ENCODE measurements at places on chromosomes 2 and 18. TPM values are rescaled to one million over a fixed set of nuclear protein-coding genes. Genes with fewer than 3 reads are reported as not detected.

DNA sequence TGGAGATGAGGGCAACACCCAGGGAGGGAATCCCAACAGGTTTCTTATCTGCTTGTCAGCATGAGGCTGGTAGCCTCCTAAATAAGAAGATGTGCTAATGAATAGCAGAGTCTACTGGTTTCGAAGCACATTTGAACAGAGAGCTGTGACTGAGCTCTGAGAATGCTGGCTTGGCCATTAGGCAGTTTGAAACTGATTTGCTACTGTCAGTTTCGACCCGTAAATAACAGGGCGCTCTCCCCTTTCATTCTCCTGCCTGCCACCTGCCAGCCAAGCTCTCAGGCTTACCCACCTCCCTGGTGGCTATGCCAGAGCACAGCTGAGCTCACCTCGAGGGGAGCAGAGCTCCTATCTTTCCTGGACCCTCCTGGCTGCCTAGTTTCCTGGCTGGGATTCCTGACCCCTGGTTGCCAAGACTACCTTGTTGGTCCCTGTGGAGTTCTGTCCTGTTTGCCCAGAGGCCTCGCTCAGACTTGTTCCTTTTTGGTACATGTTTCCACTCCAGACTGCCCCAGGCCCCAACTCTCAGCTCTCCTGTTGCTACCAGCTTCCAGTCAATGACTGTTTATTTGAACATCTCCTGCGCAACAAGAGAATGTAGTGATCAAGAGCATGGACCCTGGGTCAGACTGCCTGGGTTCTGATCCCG, 102.3 kb upstream of the ALPP start:
- H3K4me1 ChIP-seq = peaks cover 18% of the 10 kb centered on the region
- no peak overlapping the region for H3K4me3 ChIP-seq
- H3K27ac ChIP-seq = no peak overlapping the region

DNA sequence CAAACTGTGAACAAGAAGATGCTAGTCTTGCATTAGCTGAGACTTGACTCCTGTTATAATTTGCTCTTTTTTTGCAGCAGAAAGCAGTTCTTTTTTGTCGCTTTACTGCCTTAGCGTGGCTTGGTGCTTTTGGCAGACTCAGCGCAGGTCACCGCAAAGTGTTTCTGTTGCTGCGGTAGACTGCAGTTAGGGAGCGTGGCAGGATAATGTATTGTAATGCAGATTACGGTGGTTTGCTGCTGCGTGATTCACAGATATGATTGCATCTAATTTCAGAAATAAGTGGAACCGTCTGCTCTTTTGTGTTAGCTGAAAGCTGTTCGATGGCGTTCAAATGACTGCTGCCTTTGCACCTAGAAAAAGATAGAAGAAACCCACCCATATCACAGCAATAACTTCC, 131.6 kb upstream of the SATB2 start:
- H3K4me3 ChIP-seq = no peak overlapping the region
- no peaks in the 10 kb centered on the region for H3K36me3 ChIP-seq
- no peak overlapping the region for H3K27ac ChIP-seq
- no peaks in the 10 kb centered on the region for H3K4me1 ChIP-seq
- DNase-seq = no peak

DNA sequence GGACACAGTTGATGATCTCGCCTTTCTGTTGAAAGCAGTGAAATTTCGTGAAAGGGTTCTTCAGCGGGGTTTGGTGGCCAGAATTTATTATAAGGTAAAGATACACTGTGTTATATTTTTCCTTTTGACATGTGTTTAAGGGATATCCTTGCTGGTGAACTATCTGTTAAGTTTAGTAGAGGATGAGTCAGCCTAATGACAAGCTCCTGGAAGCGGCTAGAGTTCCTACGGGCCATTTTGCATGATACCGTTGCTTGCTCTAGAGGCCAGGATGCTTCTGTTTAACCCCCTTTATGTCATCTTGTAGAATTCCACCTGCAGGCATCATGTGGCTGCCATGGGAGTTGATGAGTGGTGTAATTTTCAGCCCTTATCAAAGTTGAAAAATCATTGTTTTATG, 124.8 kb upstream of the BCL2L11 start:
- no peak for DNase-seq
- peaks cover 6% of the 10 kb centered on the region for H3K4me1 ChIP-seq
- H3K36me3 ChIP-seq = no peaks in the 10 kb centered on the region
- peaks cover 43% of the 10 kb centered on the region for H3K27me3 ChIP-seq

GRCh38 chr2:218345491-218346236, 11.0 kb upstream of the CATIP start:
- H3K27ac ChIP-seq = no peak overlapping the region
- peaks cover 9% of the 10 kb centered on the region for H3K36me3 ChIP-seq
- H3K4me3 ChIP-seq = no peak overlapping the region
- H3K4me1 ChIP-seq = peaks cover 14% of the 10 kb centered on the region
- no peak for DNase-seq

DLX1 gene
- not detected for total RNA-seq

DNA sequence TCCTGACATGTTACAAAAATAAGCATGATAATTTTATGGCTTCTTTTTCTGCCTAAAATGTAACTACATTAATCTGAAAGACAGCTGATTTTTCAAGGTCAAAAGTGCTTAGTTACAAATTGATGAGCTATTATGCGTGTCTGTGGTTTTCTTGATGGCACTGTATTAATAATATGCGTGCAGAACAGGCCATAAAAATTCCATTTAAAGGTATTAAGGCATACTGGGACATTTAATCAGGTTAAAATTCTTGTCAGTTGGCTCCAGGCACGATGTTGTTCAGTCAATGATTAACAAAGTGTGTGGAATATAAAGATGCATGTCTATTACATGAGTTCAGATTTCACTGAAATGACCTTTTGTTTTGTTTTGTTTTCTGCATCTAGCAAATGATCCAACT, 420.1 kb upstream of the ZNF804A start:
- no peaks in the 10 kb centered on the region for H3K36me3 ChIP-seq
- no peaks in the 10 kb centered on the region for H3K4me1 ChIP-seq
- H3K27me3 ChIP-seq = no peaks in the 10 kb centered on the region
- H3K4me3 ChIP-seq = no peak overlapping the region
- no peak for DNase-seq

DNA sequence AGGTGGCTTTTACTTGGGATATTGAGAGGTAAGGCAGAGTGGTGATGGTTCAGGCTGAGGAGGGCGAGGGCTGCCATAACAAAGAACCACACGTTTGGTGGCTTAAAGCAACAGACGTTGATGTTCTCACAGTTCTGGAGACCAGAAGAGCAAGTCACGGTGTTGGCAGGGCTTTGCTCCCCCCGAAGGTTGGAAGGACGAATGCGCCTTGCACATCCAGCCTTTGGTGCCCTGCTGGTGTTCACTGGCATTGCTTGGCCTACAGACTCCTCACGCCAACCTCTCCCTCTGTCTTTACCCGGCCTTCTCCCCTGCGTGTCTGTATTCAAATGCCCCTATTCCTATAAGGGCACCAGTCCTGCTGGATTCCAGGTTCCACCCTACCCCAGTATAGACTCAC, 125.4 kb downstream of the TPO start:
- no peaks in the 10 kb centered on the region for H3K36me3 ChIP-seq
- peaks cover 3% of the 10 kb centered on the region for H3K27me3 ChIP-seq
- H3K4me1 ChIP-seq = no peaks in the 10 kb centered on the region
- peak; percentile 57 for DNase-seq

DNA sequence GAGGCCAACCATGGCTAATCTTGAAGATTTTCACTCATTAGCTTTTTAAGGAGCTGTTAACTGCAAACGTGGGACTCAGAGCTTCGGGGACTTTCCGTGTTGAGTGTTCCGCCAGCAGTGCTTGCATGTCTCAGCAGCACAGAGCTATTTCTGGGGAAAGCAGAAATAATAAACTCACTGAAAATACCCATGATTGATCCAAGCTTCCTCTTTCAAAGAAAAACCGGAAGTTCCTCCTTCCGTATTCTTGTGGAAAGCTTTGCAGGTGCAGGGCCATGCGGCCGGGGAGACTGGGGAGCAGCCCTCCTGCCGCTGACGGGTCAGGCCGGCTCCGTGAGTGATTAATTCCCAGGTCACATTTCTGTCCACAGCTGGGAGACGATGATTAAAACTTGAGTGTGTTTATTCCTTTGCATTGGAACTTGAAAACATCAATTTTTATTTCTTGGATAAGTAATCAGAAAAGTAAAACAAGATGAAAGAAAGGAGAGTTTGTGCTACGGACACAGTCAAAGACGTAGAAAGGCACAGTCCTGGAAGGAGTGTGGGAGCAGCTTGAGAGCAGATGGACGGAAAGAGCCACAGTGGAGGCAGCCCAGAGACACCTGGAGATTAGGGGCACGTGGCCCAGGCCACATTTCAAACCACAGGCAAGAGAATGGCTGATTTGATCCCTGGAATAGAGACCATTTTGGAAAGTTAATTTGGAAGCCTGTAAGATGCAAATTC, 54.2 kb upstream of the CTDP1 start:
- H3K27ac ChIP-seq = no peak overlapping the region
- no peaks in the 10 kb centered on the region for H3K27me3 ChIP-seq
- DNase-seq = peak; percentile 62

LYPD1 gene
- 0.34 TPM for total RNA-seq

- H3K36me3 ChIP-seq = no peaks in the 10 kb centered on the region
- H3K27me3 ChIP-seq = no peaks in the 10 kb centered on the region
- no peak for DNase-seq
- no peak overlapping the region for H3K4me3 ChIP-seq
Observed at GRCh38 chr2:199806179-199806578, 44.8 kb downstream of the FTCDNL1 start.

- no peak for DNase-seq
- peaks cover 3% of the 10 kb centered on the region for H3K27me3 ChIP-seq
- no peaks in the 10 kb centered on the region for H3K36me3 ChIP-seq
Observed at GRCh38 chr2:48940606-48941005, 185.1 kb upstream of the LHCGR start.

- H3K4me1 ChIP-seq = peaks cover 10% of the 10 kb centered on the region
- no peak overlapping the region for H3K4me3 ChIP-seq
- no peaks in the 10 kb centered on the region for H3K36me3 ChIP-seq
Observed at GRCh38 chr18:55488473-55488872, 99.5 kb downstream of the TCF4 start.

MTLN gene
- total RNA-seq = 96.5 TPM

WNT10A gene
- 15.4 TPM for total RNA-seq
